ENCODE measurements at places on chromosomes 12 and 14.
A peak's percentile ranks its signal among the peaks of the same experiment; 100 is the strongest.

GRCh38 chr12:25186788-25187402 lies 8.1 kb downstream of the DNAI7 start:
- no peak for DNase-seq

GRCh38 chr14:37202265-37202664 lies 4.5 kb downstream of the MIPOL1 start:
- DNase-seq, result no peak

GRCh38 chr14:41606532-41607303 lies at the start of gene LRFN5:
TSS of gene LRFN5 (plus strand) at chr14:41606876.
- peak; percentile 86 for DNase-seq

DNA sequence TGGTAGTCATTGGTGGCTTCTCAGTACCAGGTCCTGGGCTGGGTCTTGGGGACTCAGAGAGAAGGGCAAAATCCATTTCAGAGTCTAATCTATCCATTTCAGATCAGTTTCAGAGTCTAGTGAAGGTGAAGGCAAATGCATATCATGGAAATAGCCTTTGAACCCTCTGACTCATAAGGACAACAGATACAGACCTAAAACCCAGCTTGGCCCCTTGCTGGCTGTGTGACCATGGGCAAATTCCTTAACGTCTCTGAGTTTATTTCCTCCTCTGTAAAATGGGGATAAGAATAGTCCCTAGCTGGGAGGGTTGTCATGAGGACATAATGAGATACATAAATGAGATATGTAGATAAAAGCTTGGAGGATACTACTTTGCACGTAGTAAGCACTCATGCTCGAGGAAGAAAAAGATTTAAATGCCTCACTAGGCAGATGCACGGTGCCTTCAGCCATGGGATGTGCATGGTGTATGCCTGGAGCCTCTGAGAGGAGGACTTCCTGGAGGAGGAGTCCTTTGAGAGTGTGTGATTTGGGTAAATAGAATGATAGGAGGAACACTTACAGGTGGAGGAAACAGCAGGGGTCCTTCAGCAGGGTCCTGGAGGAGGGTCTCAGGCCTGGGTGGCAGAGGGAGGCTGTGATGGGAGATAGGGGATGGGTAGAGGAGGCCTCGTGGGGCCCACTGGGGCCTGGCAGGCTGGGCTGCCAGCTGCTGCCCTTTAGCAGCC lies 8.0 kb downstream of the DTX1 start:
- DNase-seq, result no peak

DNA sequence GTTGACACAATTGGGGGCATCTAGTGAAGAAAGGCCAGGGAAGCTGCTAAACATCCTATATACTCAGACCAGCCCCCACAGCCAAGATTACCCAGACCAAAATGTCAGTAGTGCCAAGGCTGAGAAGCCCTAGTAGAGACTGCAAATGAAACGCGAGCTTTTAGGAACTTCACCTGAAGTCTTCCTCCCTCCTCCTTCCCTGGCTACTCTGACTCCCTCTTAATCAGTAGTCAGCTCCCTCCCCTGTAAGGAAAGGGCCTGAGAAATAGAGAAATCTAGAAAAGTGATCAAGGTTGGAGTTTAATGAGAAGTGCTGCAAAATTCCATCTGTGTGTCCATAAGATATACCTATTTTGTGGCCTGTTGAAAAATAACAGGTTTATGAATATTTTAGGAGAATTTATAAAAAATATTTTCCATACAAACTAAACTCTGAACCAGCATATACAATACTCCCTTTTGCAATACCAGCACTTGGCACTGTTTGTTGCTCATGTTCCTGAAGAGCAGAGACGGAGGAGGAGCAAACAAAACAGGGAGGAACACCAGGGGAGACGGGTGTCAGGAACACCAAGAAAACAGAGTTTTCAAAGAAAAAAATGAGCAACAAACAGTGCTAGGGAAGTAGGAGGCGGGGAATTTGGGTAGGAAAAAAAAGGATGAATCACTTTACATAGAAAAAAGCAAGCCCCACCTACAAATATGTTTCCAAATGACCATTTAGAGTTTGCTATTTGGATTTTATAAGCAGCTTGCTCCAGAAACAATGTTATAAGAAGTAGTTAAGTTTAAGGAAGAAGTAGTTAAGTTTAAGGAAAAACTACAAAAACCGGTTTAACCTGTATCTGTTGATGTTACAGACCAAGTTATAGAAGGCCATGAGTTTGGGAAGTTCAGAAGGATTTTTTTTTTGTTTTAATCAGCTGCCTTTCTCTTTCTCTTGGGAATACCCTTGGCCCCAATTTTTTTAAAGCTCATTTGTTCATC lies 282.1 kb upstream of the GRIP1 start:
- no peak for DNase-seq

- DNase-seq, result peak; percentile 91
Measured at GRCh38 chr12:11827091-11828061, 177.9 kb downstream of the ETV6 start.

GRCh38 chr12:65434737-65435136 lies 156.3 kb downstream of the MSRB3 start:
- DNase-seq, result no peak

DNA sequence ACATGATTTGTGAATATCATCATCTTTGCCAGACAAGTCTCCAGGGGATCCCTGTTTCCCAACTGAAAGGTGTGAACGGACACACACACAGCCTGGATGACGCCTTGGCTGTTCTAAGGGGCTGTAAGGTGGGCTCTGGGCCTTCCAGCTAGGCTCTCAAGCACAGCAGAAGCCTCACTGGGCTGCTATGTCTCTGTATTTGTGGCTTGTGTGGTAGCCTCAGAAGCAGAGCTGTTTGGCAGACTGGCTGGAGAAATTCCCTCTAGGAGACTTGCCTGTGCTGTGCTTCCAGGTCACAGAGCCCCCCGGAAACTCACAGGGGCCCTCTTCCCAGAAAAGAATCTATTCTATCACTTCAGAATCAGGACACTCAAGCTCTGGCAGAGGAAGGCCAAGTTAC lies 21.4 kb downstream of the OTUB2 start:
- peak; percentile 10 for DNase-seq

DNA sequence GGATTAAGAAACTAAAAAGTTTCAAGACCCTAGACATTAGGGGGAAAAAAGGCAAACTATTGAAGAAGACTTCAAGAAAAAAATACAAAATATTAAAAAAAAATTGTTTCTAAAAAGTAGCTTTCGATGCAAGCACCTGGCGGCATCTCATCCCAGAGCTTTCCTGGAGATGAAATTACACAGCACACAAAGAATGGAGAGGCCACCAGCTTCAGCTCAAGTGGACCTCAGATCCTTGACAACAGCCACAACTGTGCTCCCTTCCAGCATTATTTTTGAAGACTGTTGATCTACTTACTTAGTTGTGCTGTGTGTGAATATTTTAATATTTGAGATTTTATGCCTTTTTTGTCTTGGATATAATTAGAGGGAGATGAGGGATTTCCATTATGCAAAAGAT lies 479.0 kb downstream of the GLT1D1 start:
- no peak for DNase-seq

DNA sequence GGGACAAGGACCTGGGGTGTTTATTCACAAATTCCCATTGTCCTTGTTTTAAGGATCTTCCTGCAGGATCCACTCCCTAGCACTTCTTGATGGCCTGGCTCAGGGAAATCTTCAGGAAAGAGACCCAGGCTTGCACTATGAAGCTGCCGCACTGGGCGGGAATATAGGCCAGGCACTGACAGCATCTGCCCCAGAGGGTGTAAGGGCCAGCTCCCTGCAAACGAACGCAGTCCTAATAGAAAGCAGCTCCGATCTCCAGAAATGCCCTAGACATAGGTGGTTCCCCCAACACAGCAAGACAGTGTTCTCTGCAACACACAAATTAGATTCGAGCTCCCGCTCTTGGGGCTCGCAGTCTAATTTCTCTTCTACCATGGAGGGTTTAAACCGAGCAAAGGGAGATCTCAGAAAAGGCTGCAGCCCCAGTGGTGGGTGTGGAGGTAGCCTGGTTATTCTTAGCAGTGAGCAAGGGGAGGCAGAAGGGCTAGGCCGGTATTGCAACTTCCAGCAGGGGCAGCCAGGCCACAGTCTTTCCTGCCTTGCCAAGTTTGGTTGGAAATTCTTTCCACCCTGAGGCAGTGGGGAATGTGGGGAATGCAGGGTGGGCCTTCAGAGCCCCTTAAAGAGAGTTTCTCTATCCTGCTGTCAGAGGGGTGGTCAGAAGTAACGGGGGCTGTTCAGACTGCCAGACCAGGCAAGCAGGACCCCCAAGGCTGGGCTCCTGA lies 16.1 kb upstream of the WSCD2 start:
- peak; percentile 92 for DNase-seq

DNA sequence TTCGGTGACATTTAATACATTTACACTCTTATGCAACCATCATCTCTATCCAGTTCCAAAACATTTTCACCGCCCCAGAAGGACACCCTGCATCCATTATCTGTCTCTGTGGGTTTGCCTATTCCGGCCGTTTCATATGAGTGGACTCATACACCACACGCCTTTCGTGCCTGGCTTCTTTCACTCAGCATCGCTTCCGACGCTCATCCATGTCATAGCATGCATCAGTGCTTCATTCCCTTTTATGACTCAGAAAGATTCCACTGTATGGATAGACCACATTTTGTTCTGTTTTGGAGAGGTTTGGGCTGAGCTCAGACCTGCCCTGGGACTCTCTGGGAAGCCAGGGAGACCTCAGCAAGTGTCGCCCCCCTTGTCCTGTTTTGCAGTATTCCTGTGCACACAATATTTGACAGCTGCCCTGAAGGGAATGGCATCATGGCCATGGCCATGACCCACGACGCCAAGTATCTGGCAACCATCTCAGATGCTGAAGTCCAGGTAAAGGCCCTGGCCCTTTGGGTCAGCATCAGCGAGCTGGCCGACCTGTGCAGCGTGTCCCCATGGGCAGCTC lies 23.8 kb downstream of the CFAP251 start:
- DNase-seq, result peak; percentile 36

- no peak for DNase-seq
Measured at GRCh38 chr14:90820958-90821357, 4.7 kb upstream of the TTC7B start.

DNA sequence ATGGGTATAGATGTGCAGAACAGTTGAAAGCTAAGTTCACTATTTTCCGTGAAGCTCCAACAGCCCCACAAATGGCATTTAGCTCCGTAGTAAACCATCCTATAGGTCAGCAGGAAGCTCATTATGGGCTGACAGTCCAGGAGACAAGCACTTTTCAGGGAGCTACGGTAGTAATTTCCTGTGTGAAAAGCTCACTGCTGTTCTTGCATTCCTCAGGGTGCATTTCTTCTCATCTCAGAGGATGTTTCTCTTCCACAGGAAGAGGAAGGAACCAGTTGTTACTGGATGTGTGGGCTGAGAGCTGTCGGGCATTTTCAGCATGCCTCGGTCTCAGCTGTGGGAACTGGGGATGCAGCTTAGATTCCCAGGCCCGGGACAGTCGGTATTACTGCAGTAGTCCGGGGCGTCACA lies 72.8 kb downstream of the GALNT4 start:
- peak; percentile 94 for DNase-seq

- DNase-seq, result no peak
Measured at GRCh38 chr12:132321321-132322118, 7.9 kb downstream of the GALNT9 start.

- peak; percentile 96 for DNase-seq
Measured at GRCh38 chr14:23929822-23930294, 23.7 kb upstream of the DHRS4 start.

DNA sequence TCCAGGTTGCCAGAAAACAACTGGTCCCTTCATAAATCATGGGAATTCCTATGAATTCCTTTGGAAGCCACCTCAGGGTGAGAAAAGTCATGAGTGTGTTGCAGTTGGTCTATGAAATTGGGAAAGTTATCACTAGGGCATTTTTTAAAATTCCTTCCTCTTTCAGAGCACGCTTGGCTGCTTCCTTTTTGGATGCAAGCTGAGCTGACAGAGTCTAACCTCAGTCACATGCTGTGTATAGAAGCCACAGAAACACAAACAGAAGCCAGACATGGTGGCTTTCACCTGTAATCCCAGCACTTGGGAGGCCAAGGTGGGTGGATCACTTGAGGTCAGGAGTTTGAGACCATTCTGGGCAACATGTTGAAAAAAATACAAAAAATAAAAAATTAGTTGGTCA lies 21.7 kb upstream of the HELB start:
- no peak for DNase-seq

GRCh38 chr12:65640489-65640901 lies 183.8 kb upstream of the HMGA2 start:
- DNase-seq, result no peak

- no peak for DNase-seq
Measured at GRCh38 chr14:56243110-56243509, 124.9 kb downstream of the PELI2 start.

GRCh38 chr14:94471045-94471444 lies 5.0 kb downstream of the SERPINA9 start:
- no peak for DNase-seq

DNA sequence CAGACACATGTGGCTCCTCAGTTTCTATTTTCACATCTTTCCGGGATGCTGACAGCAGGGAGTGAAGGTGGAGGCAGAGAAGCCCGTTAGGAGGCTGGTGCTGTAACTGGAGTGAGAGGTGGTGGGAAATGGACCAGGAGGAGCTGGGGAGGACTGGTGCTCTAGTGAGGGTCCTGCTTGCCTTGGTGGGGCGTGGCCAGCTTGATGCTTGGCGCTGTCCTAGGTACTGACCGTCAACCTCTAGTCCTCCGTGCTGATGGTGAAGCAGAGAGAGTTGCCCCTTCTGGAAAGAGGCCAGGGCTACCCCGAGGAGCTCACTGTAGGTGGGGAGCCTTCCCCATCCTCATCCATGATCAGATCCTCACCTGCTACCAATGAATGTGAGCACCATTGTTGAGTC lies 1.4 kb downstream of the TRMT61A start:
- DNase-seq, result peak; percentile 91

GRCh38 chr12:119071638-119072231 lies 90.4 kb downstream of the SRRM4 start:
- no peak for DNase-seq

GRCh38 chr12:128817111-128818015 lies 6.4 kb downstream of the SLC15A4 start:
- DNase-seq, result no peak

DNA sequence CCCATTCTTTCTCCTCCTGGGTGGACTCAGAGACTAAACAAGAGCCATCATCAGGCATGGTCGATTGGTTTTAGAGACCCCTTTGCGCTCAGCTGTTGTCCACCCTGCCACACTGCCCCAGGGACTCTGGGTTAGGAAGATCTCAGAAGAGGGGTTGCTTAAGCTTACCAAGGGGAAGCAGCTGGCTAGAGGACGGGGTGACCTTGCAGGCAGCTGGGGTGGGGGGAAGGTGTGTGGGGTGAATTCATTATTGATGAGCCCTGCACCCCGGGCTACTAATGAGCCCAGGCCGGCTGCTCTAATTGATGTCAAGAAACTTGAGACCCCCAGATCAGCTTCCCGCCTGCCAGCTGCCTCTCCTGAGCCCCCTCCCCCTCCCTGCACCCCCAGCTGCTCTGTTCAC lies 8.7 kb upstream of the ZNF385A start:
- DNase-seq, result no peak

- no peak for DNase-seq
Measured at GRCh38 chr14:71467361-71467811, 464.8 kb upstream of the RGS6 start.

Data from endodermal cell (in vitro differentiated cells).